ENCODE measurements at places on chromosomes 1 and 21.

DNA sequence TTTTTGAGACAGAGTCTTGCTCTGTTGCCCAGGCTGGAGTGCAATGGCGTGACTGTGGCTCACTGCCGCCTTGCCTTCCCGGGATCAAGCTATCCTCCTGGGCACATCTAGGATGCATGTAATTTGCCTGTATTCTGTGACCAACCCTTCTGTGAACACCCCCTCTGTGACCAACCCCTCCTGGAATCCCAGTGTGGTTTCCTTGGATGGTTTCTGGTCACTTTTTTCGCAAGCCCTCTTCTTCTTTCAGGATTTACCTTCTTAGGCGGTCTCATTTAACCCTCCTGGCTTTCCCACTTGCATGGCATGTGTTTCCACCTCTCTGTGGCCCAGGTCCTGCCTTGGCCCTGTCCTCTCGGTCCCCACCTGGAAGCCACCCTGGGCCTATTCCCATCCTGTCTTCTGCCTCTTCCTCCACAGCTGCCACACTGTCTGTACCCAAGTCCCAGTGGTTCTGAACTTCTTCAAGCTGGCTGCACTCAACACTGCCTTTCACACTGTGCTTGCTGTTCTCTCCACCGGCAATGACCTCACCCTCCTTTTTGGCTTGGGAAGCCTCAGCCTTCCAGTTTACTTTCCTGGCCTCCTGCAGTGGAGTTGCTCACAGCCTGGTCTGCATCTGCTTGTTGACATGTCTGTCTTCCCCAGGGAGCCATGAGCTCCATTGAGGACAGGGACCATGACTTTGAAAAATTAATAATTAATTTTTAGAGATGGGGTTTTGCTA is 57.0 kb downstream of the DISC1 start:
- no peak for DNase-seq

- no peak for DNase-seq
These were observed 59.5 kb downstream of the PHACTR4 start for GRCh38 chr1:28428990-28429520.

- DNase-seq: no peak
These were observed 157.7 kb downstream of the HHIPL2 start for GRCh38 chr1:222390181-222390580.

DNA sequence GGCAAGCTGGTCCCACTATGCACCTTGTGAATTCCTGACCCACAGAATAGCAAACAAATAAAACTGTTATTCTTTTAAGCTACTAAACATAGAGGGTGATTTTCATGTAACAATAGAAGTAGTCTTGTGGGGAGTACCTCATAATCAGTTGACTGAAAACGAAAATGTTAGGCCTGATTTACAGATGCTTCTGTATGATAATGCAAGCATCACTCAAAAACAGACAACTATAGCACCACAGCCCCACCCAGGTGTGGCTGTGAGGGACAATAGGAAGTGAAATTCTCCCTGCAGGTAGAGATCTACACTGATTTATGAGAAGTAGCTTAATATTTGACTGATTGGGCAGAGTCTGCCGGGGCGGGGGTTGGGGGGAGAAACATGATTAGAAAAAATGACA is 26.5 kb upstream of the KRTAP19-8 start:
- DNase-seq: no peak

DNA sequence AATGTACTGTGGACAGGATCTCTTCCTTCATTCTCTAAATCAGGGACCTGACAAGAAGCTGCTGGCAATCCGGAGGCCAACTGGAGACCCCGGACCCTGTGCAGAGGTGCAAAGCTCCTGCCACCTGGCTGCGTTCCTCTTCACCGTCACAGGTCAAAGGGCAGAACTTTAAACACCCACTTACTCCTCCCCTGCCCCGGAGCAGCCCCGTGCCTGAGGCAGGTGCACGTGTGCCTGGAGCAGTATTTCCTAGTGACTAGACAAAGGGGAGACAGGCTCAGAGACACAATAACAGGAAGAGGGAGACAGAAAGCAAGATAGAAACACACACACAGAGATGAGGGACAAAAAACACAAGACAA is 6.6 kb upstream of the PIGC start:
- no peak for DNase-seq

DNA sequence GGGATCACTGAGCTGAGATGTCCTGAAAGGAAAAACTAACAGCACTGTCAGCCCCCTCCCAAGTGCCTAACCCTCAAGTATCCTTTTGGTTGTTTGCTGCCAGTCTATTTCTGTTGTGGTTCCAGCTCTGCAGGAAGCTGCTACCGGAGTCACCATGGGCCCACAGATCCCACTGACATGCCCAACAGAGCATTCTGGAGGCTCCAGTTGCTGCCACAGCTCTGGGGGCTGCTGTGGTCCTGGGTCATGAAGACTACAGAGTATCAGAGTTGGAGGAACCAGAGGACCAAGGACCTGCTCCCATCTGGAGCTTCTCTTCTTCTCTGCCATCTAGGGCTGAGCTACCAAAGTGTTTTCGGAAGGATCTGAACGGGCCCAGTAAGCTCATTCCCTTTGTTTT is 910 bp downstream of the LCE3A start:
- no peak for DNase-seq

GRCh38 chr1:201759194-201759815 is 69.7 kb upstream of the IPO9 start:
- DNase-seq: no peak

- DNase-seq: peak; percentile 73
These were observed at the start of gene PM20D1 for GRCh38 chr1:205849619-205850355. TSS of gene PM20D1 (minus strand) at chr1:205850132. CDS start at chr1:205850072, 60 bp downstream.

GRCh38 chr1:13869172-13869797 is 169.3 kb downstream of the PRDM2 start:
- no peak for DNase-seq

- DNase-seq: no peak
These were observed 5.8 kb downstream of the S100A8 start for GRCh38 chr1:153384958-153385580.

DNA sequence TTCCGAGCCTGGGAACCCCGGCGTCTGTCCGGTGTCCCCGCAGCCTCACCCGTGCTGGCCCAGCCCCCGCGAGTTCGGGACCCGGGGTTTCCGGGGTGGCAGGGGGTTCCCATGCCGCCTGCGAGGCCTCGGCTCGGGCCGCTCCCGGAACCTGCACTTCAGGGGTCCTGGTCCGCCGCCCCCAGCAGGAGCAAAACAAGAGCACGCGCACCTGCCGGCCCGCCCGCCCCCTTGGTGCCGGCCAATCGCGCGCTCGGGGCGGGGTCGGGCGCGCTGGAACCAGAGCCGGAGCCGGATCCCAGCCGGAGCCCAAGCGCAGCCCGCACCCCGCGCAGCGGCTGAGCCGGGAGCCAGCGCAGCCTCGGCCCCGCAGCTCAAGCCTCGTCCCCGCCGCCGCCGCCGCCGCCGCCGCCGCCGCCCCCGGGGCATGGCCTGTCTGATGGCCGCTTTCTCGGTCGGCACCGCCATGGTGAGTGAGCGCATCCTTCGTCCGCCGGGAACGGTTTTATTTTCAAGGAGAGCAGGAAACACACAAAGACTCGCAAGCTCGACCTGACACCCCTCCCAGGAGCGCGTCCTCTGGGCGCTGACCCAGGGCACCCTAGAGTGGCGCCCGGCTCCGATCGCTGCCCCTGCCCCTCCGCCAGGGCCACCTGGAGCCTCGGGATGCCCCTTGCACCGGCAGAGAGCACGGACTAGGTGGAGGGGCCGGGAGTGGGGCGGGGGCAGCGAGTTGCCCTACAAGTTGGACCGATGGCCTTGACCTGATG is at the start of gene ABCG1:
TSS of gene ABCG1 (plus strand) at position 305 of the 770 bp plus-strand sequence. CDS start at position 428, 123 bp downstream.
- DNase-seq: no peak

- no peak for DNase-seq
These were observed 349.1 kb downstream of the DPYD start for GRCh38 chr1:97571760-97572159.

DNA sequence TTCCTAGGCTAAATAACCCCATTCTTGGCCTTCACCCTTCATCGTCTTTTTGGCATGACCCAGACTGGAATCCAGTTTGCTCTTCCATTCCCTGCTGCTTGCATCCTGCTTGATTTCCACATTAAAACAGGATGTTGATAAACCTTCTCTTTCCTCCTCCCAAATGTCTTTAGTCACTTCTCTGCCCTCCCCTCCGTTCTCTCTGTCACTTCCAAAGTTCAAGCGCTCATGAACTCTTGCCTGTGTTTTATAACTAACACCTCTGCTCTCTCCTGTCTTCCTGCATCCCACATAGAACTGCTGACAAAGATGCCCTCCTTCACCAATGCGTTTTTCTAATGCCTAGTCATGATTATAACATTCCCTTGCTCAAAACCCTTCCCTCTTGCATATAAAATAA is 65.6 kb upstream of the SLC44A3 start:
- DNase-seq: no peak

- no peak for DNase-seq
These were observed 11.7 kb downstream of the SLC35E2B start for GRCh38 chr1:1680912-1681273.

- DNase-seq: no peak
These were observed 104.7 kb downstream of the CAMTA1 start for GRCh38 chr1:6889875-6890480.

DNA sequence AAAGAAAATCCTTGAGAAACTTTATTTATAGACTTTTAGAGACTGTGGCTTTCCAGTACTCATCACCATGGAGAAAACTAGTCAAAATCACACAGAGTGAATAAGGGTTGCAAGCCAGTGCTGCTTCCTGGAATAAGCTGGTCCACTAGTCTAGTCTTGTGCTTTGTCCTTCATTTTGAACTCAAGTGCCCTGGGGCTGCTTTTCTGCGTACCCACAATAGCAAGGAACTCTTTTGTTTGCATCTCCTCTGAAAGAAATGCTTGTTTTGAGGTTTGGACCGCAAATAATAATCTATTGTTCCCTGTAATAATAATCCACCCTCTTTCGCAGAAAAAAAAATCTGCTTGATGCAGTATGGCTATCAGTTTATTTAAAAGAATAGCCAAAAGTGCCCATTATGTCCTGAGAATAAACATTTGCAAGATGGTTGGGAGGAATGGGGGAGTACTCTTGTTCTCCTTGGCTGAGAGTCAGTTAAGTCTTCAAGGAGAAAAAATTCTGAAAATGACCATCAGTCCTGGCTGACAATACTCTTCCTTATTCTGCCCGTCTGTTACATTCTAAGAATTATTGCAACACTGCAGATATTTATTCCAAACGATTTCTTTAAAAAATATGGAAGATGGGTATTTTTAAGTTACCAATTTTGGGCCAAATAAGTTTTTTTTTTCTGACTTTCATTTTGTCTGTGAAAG is 41.9 kb downstream of the MPZL1 start:
- DNase-seq: no peak

- DNase-seq: peak; percentile 46
These were observed 44.9 kb downstream of the ACOT7 start for GRCh38 chr1:6348511-6349191.

GRCh38 chr1:9766759-9767442 is 56.9 kb downstream of the CLSTN1 start:
- DNase-seq: no peak

DNA sequence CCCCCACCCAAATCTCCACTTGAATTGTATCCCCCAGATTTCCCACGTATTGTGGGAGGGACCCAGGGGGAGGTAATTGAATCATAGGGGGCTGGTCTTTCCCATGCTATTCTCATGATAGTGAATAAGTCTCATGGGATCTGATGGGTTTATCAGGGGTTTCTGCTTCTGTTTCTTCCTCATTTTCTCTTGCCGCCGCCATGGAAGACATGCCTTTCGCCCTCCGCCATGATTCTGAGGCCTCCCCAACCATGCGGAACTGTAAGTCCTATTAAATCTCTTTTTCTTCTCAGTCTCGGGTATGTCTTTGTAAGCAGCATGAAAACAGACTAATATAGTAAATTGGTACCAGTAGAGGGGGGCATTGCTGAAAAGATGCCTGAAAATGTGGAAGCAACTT is 33.4 kb upstream of the ZNF496 start:
- no peak for DNase-seq

GRCh38 chr1:61187352-61188086 is 105.2 kb downstream of the NFIA start:
- DNase-seq: no peak

DNA sequence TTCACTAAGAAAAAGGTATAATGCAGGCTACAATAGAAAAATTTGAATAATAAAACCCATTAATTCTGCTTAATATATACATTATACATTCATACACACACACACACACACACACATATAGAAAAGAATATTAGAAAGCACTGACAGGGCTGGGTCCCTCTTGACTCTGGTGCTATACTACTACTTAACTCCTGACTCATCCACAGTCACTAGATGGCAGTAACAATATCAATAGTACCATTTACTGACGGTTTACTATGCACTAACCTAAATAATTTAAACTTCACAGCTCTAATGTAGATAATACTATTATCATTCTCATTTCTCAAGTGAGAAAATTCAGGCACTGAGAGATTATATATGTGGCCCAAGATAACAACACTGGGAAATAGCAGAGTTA is 87.5 kb downstream of the COP1 start:
- no peak for DNase-seq

- no peak for DNase-seq
These were observed 58.3 kb upstream of the SDC3 start for GRCh38 chr1:30966690-30967369.
